ENCODE measurements at places on chromosomes 7 and 10.

DNA sequence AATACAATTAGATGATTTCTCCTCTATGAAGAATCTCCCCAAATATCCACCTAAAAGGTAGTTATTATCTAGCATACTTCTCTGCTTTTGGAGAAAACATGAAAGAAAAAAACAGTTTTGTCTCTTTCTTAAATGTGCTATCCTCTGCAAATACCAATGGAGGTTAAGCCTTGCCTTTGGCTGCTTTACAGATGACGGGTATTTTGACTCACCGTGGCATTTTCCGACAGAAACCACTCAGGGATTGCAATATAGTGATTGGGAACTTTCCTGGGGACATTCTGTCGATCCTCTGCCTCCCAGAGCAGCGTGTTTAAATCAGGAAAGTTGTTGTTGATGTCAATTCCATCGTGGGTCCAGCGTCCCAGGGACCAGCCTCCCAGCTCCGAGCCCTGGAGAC lies 100.6 kb downstream of the GPR26 start:
- DNase-seq = no peak

- no peak for DNase-seq
Observed at GRCh38 chr10:78333362-78334143, 299.9 kb downstream of the RPS24 start.

GRCh38 chr10:113683300-113683699 lies 3.6 kb downstream of the CASP7 start:
- DNase-seq = no peak

DNA sequence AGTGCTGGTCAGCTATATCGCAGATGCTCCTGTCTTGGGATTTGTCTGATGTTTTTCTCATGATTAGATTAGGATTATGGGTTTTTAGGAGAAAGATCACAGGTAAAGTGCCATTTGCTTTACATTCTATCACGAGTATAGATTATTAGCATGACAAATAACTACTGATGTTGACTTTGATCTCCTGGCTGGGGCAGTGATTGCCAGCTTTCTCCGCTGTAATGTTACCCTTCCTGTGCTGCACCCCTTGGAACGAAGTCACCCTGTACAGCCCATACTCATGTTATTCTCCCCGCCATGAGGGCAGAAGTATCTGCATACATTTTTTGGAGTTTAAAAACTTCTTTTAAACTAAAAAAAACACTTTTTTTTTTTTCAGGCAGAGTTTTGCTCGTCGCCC lies 10.8 kb upstream of the CLDN4 start:
- DNase-seq = peak; percentile 25

DNA sequence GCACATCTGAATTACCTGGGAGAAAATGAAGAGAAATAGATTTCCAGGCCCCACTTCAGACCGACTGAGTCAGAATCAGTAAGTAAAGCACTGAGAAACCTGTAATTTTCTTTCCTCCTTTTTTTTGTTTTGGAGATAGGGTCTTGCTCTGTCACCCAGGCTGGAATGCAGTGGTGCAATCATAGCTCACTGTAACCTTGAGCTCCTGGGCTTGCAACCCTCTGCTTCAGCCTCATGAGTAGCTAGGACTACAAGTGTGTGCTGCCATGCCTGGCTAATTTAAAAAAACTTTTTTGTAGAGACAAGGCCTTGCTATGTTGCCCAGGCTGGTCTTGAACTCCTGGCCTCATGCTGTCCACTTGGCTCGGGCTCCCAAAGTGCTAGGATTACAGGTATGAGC lies 260.2 kb downstream of the STK31 start:
- no peak for DNase-seq

- DNase-seq = peak; percentile 88
Observed at GRCh38 chr7:148699024-148699781, 500 bp downstream of the CUL1 start.

All from aorta (tissue), 5 donors.